Omental fat pad (tissue), 4 donors: ENCODE measurements at places on chromosomes 5 and 9. TPM values are rescaled to one million over a fixed set of nuclear protein-coding genes. Genes with fewer than 3 reads are reported as not detected.

The PCDHGA6 gene
- total RNA-seq, result 6.9 TPM

The FTMT gene
- not detected for total RNA-seq

DNA sequence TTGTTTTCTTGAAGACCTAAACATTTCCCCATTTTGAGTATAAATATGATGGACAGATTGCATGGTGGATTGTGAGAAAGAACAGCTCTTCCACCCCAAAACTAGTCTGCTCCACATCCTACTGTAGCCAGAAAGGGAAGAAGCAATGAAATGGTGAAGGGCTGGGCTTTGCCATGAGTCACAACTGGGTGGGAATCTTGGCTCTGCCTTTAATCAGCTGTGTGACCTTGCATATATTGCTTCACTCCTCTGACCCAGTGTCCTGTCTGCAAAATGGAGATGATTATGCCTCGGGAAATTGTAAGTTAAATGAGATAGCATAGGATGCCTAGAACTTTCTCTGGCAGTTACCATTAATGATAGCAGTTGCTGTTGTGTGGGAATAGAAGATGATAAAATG is 101.9 kb downstream of the PDE8B start:
- DNase-seq, result no peak

DNA sequence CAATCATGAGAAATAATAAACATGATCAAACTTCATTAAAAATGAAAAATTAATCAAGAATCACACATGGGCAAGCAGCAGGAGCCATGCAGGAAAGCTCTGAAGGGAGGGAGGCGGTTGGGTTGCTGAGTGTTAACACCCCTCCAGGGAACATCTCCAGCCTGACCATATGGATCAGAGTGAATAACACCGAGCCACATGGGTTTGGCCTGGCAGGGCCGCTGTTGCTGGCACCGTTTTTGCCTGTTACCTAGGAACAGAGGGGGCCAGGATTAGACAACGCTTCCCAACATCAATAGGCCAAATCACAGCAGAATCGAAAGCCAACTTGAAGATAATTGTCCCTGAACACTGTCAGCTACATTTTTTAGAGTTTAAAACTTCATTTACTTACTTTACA is 160.2 kb downstream of the DENND1A start:
- DNase-seq, result no peak

The FREM1 gene
- total RNA-seq, result 1.7 TPM
